Lower leg skin (tissue), 4 donors: ENCODE measurements at places on chromosomes 3 and 15. TPM values are rescaled to one million over a fixed set of nuclear protein-coding genes. Genes with fewer than 3 reads are reported as not detected.

The HYAL1 gene
- 21.6 TPM for total RNA-seq

The ISL2 gene
- not detected for total RNA-seq

The TNNC1 gene
- total RNA-seq: 27.6 TPM

The TEX55 gene
- not detected for total RNA-seq

The KY gene
- 26.2 TPM for total RNA-seq

The ADAMTSL3 gene
- total RNA-seq: 2.4 TPM

The CCRL2 gene
- total RNA-seq: 1.1 TPM

The PLSCR5 gene
- total RNA-seq: not detected
